ENCODE measurements at places on chromosomes 16 and 17.

- no peak for DNase-seq
Measured at GRCh38 chr16:2985462-2985861, 5.2 kb upstream of the PKMYT1 start.

GRCh38 chr16:29763326-29763725 lies 14.7 kb upstream of the ZG16 start:
- DNase-seq: no peak

- peak; percentile 92 for DNase-seq
Measured at GRCh38 chr17:31596382-31597323, 205.2 kb downstream of the RAB11FIP4 start.

- DNase-seq: no peak
Measured at GRCh38 chr16:73172241-73172972, 124.5 kb upstream of the ZFHX3 start.

DNA sequence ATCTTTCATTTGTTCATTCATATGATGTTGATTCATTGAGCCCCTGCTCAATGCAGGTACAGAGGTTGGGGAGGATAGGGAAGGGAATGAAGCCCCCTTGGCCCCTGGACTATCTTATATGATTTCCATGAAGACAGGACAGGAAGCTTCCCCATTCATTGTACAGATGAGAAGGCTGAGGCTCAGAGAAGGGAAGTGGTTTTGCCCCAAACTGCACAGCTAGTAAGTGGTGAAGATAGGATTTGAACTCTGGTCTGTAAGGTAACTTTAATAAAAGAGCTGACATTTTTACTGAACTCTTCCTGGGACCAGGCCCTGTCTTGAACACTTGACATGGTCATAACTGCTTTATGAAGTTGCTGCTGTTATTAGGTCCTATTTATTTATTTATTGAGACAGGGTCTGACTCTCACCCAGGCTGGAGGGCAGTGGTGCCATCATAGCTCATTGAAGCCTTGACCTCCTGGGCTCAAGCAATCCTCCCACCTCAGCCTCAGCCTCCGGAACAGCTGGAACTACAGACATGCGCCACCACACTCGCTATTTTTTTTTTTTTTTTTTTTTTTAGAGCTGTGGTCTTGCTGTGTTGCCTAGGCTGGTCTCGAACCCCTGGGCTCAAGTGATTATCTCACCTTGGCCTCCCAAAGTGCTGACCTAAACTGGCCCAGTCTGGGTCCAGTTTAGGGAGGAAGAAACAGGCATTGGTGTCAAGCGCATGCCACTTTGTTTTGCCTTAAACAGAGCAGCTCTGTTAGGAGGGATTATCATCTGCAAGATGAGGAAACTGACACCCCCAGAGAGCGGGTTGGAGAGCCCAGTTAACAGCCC lies 5.0 kb downstream of the CTF1 start:
- DNase-seq: no peak

DNA sequence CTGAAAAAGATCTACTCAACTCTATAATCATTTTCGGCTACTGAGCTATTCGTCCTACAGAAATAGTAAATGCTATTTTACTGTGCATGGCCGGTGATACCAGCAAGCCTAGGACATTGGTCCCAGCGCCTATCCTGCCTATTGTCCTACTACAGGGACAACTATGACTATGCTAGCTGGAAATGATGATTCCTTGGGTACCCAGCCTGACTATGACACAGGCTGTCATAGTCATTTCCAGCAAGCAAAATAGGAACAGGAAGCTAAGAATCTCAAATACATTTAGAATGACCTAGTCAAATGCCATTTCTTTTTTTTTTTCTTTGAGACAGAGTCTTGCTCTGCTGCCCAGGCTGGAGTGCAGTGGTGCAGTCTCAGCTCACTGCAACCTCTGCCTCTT lies 33.7 kb upstream of the HSBP1 start:
- no peak for DNase-seq

GRCh38 chr16:85364323-85365040 lies 248.6 kb upstream of the GSE1 start:
- no peak for DNase-seq

GRCh38 chr16:17309510-17309909 lies 161.2 kb downstream of the XYLT1 start:
- DNase-seq: no peak

DNA sequence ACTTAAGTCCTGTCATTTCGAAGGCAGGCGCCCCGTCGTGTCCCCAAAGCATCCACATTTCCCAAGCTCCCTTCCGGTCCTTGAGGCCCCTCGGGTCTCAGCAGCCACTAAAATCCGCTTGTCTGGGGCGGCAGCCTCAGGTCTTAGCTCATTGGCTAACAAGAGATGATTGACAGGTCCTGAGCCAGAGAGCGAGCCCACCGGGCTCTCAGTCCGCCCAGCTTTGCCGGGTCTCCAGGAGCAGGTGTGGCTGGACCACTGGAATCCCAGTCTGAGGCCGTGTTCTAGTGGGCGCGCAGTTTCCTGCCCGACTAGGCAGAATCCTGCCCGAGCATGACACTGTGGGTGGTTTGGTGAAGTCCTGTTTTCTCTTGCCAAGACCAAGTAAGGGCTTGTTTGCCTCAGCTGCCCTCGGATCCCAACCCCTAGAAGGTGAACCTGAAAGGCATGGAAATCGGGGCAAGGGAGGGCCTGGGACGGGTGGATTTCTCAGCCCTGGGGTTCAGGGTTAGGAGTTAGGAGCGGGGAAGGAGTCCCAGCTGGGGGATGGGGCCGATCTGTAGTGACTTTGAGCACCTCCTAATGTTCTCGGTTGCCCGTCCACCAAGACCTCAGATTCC lies 42.8 kb downstream of the MRC2 start:
- DNase-seq: no peak

GRCh38 chr17:7589204-7589868 lies 558 bp downstream of the SOX15 start:
- no peak for DNase-seq

DNA sequence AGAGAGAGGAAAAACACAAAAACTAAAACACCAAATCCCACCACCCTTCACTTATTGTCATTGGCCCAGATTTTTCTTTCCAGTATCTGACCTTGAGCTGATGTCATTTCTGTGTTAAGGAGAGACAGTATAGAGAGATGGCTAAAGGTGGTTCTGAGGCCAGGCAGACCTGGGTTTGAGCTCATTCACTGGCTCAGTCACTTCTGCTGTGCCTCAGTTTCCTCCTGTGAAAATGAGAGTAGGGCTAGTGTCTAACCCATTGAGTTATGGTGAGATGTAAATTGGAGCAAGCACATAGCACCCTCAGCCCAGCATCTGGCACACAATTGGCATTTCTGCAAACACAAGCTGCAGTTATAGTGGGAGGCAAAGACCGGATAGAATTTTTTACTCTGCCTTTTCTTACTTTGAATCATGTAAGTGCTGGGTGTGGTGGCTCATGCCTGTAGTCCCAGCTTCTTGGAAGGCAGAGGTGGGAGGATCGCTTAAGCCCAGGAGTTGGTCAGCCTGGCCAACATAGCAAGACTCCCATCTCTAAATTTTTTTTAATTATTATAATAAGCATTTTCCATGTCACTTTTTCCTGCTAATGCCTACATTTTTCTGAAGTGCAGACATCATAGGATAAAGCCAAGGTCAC lies 6.4 kb upstream of the KIFC3 start:
- no peak for DNase-seq

DNA sequence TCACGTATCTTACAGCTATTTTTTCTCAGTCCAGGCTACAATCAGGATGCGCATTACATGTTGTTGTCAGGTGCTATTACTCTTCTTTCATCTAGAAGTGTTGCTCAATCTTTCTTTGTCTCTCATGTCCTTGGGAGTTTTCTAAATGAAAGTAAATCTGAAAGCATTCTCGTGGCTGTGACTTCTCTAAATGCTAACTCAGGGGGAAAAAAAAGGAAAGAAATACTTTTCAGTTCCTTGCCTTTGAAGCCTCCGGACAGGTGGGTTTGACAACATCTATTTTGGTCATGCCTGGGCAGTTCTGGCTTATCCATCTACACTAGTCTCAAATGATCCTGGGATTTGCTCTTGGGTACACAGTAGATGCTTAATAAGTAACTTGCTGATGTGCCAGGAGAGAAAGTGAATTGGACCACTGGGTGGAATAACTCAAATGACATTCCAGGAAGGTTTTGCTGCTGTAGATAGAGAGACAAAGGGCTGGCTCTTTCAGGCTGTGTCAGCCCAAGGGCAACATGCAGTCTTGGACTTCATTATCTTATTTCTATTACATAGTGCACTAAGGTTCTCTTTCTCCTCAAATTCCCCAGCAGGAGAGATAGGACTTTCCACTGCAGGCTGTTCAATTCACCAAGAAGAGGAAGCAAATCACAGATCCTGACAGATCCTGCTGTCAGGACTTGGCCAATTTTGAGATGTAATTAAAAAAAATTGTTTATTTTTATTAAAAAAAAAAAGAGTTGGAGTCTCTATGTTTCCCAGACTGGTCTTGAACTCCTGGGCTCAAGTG lies 63.6 kb upstream of the NFAT5 start:
- DNase-seq: no peak

DNA sequence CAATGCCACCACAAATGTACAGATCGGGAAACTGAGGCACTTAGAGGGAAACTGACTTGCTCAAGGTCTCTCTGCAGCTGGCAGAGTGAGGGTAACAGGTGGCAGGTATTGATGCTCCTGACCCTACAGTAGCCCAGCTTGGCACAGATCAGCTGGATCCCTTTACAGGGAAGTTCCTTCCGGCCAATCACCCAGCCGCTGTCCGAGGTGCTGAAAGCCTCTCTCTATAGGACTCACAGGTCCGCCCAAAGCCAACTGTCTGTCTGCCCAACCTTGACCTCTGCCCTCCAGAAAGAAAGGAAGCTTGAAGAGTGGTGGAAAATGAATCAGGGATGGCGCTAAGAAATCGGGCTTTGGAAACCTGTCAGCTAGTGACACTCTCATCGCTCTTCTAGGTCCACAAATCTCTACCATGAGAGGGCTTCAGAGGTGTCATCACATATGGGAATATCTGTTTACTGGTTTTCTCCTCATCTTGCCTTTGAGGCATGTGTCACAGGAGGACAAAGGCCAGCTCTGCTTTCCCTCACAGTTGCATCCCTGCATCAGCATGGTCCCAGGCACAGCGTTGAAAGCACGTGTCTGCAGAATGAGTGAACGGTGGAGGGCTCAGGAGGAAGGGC lies 246.2 kb downstream of the KATNIP start:
- no peak for DNase-seq

DNA sequence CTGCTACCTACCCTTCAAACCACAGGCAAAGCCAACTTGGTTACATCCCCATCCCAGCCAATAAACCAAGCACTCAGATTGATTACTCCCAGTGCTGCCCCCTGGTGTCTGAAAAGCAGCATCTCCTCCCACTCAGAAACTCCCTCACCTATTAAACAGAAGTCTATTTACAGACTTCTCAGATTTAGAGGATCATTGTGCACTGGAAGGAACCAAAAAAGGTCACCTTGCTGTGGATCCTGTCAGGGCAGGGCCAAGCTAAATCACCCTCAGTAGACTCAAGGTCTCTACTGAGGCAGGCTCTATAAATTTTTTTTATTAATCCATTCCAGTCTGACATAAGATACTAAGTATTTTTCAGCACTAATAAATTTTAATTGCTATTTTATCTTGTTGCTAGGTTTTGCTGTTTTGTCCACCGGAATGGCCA lies 17.6 kb downstream of the HIGD1B start:
- DNase-seq: peak; percentile 23

GRCh38 chr16:11020388-11020787 lies 76.0 kb downstream of the CLEC16A start:
- no peak for DNase-seq

GRCh38 chr16:29983420-29984136 lies 9.9 kb downstream of the TAOK2 start:
- DNase-seq: no peak

- no peak for DNase-seq
Measured at GRCh38 chr17:6347776-6348175, 87.1 kb downstream of the AIPL1 start.
